Lung microvascular endothelial cell (primary cell): ENCODE measurements at places on chromosomes 13 and 19.
A peak's percentile ranks its signal among the peaks of the same experiment; 100 is the strongest.

DNA sequence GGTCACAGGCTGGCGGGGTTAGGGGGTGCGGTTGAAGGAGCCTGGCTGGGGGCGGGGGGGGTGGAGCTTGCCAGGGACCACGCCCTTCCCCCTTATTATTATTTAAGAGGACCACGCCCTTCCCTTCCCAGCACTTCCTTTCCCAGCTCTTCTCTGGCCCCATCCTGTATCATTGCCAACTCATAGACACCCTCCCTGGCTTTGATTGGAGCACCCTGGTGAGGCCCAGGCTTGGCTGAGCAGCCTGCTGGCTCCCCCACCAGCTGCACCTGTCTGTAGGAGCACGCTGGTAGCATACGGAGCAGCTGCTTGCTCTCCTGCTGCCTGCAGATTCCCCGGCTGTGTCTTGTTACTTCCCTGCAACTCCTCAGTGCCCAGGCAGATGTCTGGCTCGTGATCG lies 62.5 kb upstream of the PDX1 start:
- no peak for DNase-seq

- no peak for DNase-seq
Measured at GRCh38 chr13:84366506-84366905, 484.2 kb upstream of the SLITRK1 start.

DNA sequence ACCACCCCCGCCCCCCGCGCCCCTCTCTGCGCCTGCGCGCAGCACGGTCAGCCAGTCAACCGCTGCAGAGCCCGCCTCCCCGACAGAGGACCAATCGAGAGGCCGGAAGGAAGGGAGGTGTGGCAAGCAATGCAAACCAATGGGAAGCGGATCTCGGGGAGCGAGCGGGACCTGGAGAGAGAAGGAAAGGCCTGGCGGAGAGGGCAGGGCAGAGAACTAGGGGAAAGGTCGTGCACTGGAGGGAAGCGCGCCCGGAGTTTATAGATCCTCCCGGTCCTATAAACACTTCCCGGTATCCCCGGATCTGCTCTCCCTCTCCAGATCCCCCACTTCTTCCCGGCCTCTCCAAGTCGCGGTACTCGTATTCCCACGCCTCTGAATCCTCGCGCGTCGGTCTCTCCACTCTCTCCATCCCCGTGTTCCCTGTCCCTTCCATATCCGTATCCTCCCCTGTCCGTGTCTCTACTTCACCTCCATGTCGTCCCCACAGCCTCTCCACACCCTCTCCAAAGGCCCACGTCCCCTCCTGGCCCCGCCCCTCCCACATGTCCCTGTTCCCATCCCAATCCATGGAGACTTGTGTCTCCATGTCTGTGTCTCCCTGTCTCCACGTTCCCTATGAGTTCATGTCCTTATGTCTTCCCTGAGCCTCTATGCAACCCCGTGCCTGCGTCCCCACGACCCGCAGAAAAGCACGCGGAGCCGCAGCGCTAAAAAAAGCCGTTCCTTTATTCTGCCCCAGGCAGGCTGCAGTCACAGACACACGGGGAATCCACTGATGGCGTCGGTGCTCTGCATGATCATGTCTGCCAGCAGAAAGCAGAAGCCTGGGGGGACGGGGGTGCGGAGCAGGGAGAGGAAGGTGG lies 434 bp upstream of the ETFB start:
- DNase-seq = peak; percentile 98

- DNase-seq = no peak
Measured at GRCh38 chr19:10640361-10640760, 13.8 kb upstream of the ILF3 start.

DNA sequence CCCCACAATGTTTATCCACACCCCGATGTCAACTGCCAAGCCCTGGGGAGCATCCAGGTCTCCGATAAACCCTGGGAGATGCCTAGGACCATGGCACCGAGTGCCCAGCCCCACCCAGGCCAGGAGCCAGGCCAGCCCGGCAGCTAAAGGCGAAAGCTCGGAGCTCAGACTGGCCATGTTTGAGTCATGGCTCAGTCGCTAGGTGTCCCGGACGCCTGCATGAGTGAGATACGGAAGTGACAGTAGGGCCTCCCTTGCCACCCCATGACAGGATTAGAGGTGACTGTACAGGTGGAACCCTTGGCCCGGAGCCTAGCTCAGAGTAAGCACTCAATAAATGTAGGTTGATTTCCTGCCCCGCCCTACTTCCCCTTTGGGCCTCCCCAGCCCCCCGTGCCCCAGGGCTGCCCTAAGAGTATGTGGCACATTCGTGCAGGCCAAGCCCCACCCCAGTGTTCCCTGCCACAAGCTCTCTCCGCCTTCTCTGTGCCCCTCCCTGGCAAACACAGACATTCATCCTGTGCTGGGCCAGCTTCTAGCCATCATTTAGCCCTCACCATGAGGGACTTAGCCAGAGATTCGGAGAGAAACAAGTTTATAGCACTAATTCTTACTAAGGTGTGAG lies 5.8 kb upstream of the TPM4 start:
- peak; percentile 97 for DNase-seq

GRCh38 chr13:29771247-29771646 lies 79.2 kb downstream of the UBL3 start:
- DNase-seq = peak; percentile 63
